Fibroblast of skin of left quadriceps (primary cell): ENCODE measurements at places on chromosomes 3 and 15.

DNA sequence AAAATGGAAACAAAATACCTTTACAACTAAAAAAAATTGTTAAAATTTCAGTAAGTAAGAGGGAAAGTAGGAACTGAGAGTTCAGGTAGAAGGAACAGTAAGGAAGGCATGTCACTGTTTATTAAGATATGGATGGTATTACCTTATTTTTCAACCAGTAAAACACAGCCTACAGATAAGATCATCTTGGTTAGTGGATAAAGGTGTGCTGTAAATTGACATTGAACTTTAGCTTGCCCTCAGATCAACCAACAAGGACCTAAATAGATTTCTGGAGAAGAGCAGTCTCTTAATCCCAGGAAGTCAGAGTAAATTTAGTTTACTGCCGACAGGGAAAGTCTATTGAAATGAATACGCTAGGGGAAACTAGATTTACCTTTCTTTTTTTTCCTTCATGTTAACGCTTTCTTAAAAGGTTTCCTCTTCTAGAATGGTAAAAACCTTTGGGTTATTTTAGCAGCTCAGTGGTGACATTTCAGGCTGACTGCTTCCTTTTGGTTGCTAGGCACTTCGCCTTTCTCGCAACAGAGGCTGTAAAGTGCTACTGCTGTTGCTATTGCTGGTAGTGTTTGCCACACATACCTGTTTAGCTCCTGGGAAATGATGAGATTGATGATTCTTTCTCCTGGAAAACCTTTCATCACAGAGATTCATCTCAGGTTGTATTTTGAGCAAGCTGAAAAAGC lies 12.9 kb downstream of the DZIP3 start:
- no peak for DNase-seq

- peak; percentile 25 for DNase-seq
Measured at GRCh38 chr3:175193815-175194518, 334.8 kb downstream of the NAALADL2 start.

- no peak for DNase-seq
Measured at GRCh38 chr3:11567516-11568467, 75.9 kb downstream of the VGLL4 start.

GRCh38 chr15:40295877-40296560 lies 11.7 kb downstream of the PLCB2 start:
- no peak for DNase-seq

GRCh38 chr3:42308651-42309050 lies 42.7 kb upstream of the CCK start:
- DNase-seq, result no peak

GRCh38 chr3:52314489-52314888 lies 1.6 kb upstream of the DNAH1 start:
- DNase-seq, result no peak

DNA sequence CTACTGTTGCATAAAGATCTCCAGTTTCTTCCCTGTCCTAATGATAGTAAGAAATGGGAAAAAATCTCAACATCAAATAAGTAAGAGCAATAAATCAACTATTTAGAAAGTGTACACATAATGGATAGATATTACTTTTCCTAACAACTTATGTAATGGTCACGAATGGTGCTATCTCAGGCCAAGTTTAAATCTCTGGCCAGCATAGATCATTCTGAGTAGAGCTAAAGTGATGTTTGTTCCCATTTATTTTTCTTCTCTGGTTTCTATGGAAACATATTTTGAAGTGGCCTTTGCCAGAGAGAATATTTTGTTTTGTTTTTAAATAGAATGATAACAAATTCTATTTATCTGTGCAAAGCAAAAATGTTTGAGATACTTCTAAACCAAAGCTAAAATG lies 249.7 kb upstream of the TTC14 start:
- no peak for DNase-seq

DNA sequence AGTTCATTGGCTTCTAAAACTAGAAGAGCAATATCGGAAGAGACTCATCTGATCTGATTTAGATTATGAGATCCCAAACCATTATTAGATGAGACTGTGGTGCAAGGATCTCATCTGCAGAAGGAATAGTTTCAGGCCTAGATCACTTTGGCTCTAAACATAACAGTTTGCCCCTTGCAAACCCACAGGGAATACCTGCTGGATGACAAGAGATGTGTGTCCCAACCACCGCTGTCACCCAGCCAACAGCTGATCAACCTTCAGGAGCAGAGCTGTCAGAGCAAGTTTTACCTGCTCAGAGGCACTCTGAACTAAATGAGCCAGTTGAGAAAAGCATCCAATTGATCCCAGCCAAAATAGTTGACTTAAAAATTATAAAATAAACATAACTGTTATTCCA lies 64.0 kb upstream of the ST3GAL6 start:
- no peak for DNase-seq

GRCh38 chr3:127069814-127070440 lies 87.0 kb downstream of the PLXNA1 start:
- DNase-seq, result no peak

DNA sequence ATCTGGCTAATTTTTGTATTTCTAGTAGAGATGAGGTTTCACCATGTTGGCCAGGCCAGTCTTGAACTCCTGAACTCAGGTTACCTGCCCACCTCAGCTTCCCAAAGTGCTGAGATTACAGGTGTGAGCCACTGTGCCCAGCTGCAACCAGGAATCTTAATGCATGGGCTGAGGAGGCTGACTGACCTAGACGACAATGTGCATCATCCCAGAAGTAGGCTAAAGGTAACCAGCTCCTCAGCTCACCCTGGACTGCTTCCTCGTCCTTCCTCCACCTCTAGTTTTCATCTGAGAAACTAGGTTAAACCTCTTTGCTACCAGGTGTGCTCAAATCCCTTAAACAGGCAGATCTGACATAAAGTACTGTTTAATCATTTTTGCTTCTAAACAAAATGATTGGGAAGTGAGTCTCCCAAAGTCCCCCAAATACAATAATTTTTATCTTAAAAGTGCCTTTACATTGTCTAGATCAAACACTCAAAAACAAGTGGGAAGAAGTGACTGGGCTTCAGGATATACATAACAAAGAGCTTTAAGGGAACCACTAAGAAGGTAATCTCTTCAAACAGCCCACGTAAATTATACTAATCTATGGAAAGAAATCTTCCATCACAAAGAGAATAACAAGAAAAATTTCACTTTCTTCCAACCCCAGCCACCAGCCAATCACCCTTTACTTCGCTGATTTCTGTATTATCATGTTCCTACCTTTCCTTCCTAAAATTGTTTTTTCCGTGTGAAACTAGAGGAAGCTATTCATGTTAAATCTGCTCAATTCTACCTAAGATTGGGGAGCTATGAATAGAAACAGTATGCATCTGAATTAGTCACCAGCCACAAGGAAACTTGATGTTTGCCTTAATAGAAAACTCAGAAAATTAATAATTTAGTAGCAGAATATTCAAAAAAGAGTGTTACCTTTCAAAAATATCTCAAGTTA lies 34.7 kb downstream of the IGF2BP2 start:
- DNase-seq, result no peak

GRCh38 chr3:14274999-14275961 lies 96.7 kb downstream of the LSM3 start:
- no peak for DNase-seq

DNA sequence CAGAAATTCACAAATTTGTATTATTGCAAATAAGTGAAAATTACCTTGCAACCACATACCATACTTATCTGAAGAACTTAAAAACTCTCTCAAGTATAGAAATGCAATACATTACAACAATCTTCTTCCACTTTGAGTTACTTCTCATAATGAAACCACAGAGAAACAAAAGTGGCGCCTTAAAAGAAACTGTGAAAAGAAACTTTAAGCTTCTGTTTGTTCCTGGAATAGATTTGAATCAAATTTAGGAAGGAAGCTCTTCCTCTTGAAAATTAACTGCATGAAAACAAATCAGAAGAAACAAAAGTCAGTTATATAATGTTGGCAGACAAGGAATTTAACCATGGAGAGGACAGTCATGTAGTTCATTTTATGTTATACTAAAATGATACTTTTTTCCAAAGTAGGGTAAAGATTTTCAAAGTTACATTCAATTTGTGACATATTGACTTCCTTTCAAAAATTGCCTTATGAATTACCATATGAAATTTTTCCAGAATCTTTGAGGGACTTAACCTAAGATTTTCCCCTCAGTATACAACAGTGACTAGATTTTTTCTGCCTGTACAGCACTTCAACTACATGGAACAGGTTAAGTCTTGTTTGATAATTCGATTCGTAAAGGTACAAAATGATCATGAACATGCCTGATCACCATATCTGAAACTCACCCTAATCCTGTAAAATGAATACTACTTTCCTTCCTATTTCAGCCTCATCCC lies 57.6 kb upstream of the TNFSF10 start:
- DNase-seq, result no peak

- no peak for DNase-seq
Measured at GRCh38 chr3:155948476-155948875, 78.0 kb downstream of the GMPS start.

DNA sequence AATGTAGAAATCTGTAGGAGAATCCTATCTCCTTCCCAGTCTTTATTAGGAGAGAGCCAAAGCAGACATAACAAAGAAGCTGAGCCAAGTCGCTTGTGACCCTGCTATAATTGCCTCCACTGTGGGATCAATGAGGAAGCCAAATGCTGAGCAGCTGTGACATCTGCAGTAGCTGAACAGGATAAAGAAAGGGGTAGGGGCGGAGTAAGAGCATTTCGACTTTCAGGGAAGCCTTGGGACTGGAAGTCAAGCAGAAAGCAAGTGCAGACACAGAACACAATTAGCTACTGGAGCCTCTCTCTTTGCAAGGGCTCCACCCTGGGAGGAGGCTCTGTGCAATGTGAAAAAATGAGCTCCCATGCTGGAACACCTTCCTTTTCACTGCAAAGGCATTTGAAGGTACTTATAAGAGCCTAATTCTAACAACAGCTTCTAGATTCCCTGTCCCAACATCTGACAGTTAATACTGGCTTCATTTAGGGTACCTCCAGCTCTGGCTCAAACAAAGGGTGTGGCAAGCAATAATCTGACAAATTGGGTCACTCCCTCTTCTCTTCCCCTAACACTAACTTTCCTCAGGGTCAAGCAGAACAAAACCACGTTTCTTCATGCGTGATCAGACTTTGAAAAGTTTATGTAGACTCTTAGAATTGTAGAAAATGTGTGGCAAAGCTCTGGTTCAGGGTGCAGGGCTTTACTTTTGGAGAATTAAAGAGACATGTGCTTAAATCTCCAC lies 166.4 kb downstream of the CADPS start:
- no peak for DNase-seq

DNA sequence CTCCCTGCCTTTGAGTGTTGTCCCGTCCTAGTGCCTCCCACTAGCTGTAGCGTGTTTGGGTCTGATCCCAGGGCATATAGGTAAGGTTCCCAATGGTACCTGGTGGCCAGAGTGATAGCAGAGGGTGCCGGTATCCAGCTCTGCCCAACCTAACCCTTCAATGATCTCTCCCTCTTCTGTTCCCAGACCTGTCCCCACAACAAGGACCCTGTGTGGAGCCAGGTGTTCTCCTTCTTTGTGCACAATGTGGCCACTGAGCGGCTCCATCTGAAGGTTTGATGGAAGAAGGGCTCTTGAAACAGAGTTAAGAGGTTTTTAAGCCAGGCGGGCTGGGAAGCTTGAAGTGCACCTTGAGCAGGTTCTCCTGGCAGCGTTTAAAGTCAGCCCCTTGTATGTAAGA lies 35.5 kb downstream of the ESYT3 start:
- no peak for DNase-seq

GRCh38 chr3:72725229-72725628 lies 123.0 kb downstream of the SHQ1 start:
- DNase-seq, result no peak

- DNase-seq, result no peak
Measured at GRCh38 chr3:110077093-110077492, 739.7 kb upstream of the DPPA4 start.

DNA sequence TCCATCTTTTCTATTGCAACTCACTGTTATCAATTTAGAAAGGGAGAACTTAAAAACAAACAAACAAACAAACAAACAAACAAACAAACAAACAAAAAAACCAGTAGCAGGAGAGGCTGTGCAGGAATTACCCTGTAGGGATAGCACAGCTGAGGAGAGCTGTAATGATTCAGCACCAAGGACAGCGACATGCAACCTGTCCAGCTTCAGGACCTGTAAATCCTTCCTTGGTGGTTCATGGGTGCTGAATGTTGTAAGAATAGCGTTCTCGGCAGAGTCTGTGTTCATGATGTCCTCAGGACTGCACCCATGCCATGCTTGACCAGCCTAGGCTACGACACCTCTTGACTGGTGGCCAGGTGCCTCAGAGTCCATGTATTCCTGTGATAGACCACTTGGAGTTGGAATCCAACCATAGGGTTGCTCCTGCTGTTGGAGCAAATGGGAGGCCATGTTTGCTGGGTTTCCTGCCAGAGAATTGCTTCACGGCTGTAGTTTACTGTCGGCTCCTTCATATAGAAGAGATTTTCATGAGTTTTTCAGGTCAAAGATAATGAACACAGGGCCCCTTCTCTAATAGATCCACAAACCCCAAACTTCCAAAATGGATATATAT lies 65.9 kb downstream of the CACNA2D3 start:
- peak; percentile 12 for DNase-seq

DNA sequence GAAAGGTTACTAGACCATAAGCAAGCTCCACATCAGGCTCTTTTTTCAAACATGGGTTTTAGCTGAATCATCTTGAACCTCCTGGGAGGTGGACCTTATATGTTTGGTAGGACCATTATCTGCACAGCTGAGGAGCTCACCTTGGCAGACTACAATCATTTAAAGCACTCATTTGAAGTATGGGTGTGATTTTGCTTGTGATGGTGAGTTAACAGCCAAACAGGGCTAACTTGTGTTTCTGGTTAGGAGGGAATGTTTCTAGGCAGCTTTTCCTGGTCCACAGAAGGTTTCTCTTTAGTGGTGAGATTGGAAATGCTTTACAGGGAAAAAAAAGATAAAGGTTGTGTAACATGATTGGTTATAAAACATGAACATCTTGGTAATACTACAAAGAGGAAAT lies 61.8 kb downstream of the ARHGEF26 start:
- DNase-seq, result no peak
